ENCODE measurements at places on chromosomes 5 and 9. TPM values are rescaled to one million over a fixed set of nuclear protein-coding genes. Genes with fewer than 3 reads are reported as not detected.

DNA sequence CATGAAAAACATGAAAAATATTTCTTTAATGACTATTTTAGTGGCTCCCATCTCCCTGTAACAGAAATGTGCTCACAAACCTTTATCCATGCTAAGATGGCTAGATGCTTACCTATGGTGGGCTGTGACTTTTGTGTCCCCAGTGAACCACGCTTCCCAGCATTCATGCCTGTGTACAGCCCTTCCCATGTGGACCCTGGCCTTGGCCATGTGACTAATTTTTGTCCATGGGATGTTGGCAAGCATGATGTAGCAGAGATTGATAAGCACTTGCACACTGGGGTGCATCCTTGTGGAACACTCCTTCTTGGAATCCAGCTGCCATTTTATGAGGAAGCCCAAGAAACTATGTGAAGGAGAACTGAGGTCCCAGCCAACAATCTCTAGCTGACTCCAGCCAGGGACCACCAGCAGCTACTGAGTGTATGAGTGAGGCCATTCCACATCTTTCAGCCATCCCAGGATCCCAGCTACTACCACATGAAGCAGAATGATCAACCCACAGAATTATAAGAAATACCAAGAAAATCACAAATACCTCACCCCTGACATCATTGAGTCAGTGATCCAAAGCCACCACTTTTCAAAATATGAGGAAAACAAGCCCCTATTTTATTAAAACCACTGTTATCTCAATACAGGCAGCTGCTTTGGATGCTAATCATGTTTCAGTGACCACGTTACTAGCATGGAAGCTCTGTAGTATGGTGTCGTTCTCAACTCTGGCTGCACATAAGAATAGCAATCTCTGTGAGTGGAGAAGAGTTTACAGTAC is 16.1 kb upstream of the RAI14 start:
- no peak for DNase-seq

DNA sequence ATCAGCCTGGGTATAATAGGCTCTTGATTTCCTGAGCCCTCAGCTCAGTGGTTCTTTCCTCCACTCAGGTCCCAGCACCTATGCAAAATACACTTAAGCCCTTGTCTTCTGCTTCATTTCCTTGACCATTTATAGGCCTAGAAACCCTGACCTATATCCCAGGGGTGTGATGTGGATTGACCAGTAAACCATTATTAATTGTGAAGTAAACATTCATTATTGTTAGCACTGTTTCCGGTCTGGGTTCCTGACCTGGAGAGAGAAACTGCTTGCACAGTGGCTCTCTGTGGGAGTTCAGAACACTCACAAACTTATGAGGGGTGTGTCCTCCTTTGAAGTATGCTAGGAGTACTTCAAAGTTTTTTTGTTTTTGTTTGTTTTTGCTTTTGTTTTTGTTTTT is 19.6 kb upstream of the TOMM5 start:
- DNase-seq, result no peak

- no peak for DNase-seq
Measured at GRCh38 chr5:39464088-39464487, 39.3 kb upstream of the DAB2 start.

BTNL3 gene
- total RNA-seq, result not detected

DNA sequence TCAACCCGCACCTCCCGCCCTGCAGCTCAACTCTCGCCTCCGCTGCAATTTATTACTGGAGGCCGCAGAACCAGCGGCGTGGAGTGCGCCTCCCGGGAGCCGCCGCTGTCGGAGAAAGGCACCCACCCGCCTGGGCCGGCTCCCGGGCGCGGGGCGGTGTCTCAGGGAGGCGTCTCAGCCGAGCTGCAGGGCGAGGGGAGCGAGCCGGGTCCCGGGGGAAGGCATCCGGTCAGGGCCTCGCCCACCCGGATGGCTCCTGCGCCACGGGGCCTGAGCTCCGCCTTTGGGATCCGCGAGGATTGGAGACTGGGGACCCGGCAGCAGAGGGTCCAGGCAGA is 32.9 kb downstream of the TSPAN17 start:
- DNase-seq, result no peak
